ENCODE measurements at places on chromosomes 2 and 18.

DNA sequence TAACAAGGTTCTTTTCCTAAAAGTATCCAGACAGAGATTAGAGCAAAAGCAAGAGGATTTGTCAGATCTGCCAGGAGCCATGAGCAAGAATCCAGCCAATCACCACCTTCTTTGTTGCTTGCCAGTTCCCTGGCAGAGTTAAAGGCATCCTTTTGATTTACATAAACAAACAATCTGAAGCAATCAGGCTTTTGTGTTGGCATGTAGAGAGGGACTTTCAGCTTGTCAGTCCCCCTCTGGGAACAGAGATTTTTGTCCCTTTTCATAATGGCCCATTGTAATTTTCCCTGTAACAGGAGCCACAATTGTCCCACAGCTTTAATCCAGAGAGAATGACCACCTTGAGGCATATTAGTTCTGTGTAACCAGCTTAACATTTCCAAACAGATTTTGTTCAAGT is at the start of gene ERMN:
TSS of gene ERMN (minus strand) at position 39 of the 400 bp plus-strand sequence. CDS start 182 bp downstream, outside the sequence.
- DNase-seq: no peak

GRCh38 chr2:229301237-229301636 is 30.1 kb upstream of the PID1 start:
- DNase-seq: no peak

- no peak for DNase-seq
Measured at GRCh38 chr2:11396467-11397445, 52.3 kb upstream of the ROCK2 start.

GRCh38 chr18:13258921-13259320 is 40.4 kb downstream of the LDLRAD4 start:
- DNase-seq: no peak

- no peak for DNase-seq
Measured at GRCh38 chr2:7943446-7943845, 738.4 kb upstream of the ID2 start.

- no peak for DNase-seq
Measured at GRCh38 chr2:46615986-46616485, 136.7 kb downstream of the TMEM247 start.

DNA sequence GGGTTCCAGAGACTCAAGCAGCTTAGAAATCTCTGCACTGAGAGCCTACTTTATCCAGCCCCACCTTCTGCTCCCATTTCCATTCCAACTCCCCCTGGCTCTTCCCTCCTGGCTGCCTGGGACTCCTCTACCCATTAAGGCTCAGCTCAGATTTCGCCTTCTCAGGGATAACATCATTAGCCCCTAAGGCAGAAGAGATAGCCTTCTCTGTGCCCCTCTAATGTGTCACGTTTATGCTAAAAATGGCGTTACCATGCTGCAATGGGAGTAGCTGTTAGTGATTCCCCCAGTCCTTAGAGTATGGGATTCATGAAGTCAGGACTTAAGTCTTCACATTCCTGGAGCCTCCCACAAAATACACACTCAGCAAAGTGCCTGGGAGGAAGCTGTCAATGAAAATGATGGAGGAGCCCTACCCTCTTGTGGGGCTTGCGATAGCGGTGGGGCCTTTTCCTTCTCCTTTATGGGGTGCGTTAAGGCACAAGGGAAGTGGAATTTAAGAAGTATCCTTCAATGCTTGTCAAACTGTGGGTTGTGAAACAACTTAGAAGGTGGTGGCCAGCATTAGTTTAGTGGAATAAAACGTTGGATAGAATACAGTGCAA is 144.7 kb upstream of the COPS8 start:
- no peak for DNase-seq

- DNase-seq: no peak
Measured at GRCh38 chr2:200509235-200509611, 645 bp downstream of the KCTD18 start.

GRCh38 chr18:24726727-24727492 is 266.5 kb downstream of the HRH4 start:
- no peak for DNase-seq

DNA sequence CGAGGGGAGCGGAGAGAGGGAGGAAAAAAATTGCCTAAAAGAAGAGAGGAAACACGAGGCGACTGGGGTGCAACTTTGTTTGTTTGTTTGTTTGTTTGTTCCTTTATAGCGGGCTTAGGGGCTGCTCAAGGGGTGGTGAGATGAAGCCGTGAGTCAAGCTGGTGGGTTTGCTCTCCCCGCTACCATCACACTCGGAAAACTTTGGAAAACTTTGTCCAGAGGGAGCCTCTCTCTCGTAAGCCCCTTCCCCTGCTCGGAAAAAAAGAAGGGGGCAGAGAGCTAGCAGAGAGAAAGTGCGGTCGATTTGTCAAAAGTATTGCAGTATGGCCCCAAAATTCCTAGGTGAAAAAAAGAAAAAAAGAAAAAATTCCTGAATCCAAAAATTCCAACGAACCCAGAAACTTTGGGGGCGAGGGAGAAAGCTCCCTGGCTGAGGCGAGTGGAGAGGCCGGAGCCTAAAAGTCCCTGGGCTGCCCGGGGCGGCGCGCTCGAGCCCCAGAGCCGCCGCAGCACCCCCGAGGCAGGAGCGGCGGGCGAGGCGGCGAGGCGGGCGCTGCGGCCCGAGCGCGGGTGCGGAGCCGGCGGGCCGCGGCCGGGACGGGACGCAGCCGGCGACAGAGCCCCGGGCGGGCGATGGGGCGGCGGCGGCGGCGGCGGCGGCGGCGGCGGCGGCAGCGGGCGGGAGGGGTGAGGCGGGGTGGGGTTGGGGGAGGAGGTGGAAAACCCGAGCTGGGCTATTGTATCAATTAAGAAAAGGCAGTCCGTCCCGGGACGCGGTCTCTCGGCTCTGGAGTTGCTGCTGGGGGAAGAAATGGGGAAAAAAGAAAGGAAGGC is 558 bp upstream of the CYP26B1 start:
- no peak for DNase-seq

DNA sequence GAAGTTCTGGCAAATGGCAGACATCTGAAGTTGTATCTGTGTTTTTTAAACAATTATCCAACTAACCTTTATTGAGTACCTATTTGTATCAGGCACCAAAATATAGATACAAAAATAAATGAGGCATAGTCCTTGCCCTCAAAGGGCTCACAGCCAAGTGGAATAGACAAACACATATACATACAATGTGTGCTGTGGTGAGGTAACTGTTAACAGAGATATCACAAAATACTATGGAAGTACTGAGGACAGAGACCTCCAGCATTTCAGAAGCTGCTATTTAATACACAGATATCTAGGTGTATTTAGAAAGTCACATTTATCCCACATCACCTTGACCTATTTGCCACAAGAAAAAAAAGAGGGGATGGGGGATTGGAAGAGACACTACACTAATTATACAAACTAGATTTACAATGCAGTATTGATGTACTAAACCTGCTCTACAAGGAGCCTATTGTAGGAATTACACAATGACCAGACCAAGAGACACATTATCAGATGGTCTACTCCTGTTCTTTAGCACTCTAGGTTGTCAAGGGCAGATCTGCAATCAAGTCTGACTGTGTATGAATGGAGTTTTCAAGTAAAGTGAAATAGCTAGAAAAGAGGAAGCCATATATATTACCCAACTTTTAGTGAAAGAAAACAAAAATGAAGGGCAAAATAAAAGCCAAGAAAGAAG is 62.2 kb downstream of the SPIRE1 start:
- no peak for DNase-seq

GRCh38 chr18:33666915-33667314 is 88.9 kb downstream of the ASXL3 start:
- DNase-seq: no peak

DNA sequence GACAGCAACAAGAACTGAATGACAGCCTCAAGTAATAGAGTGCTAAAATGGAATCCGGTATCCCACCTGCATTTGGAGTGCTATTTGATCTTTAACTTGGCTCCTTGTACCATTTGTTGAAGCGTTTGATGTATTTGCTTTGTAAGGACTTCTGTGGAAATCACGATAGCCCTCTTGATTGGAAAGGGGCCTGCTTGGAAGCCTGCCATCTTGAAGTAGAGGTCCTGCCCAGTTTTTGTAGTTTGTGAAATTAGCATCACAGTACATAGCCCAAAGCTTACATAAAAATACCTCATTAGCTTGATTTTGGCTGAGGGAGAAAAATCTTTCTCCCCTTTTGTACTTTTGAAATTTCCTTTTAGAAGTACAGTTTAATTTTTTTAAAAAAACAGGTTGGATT is 2.7 kb downstream of the CDCA7 start:
- no peak for DNase-seq

- no peak for DNase-seq
Measured at GRCh38 chr2:85748985-85749875, 4.6 kb upstream of the ATOH8 start.

DNA sequence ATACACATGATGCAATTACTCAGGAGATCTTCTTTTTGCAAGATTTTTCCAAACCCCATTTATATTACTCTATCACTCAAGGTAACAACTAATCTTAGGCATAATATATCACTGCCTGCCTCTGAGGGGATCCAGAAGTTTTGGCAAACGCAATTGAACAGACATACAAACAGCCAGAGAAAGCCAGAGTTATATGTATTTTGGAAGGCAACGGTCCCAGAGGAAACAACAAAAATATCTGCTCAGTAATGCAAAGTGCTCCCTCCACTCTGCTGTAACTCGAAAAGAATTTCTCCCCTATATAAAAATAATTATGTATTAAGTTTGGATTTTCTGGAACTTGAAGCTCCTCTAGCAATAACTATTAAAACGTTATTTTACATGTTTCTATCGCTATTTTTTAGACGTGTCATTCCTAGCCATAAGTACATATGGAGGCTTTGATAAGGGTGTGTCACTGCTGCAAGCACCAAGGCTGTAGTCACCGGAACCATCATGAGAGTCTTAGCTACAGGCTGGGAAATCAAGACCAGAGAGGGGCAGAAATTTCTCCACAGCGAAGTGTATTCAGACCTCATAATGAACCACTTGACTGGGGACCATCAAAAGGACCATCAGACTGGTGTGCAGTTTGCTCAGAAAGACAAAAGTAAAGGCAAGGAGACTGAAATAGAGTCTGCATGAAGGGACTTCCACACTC is 3.7 kb upstream of the GKN1 start:
- DNase-seq: no peak

GRCh38 chr2:180662941-180663471 is 317.4 kb upstream of the UBE2E3 start:
- DNase-seq: no peak

DNA sequence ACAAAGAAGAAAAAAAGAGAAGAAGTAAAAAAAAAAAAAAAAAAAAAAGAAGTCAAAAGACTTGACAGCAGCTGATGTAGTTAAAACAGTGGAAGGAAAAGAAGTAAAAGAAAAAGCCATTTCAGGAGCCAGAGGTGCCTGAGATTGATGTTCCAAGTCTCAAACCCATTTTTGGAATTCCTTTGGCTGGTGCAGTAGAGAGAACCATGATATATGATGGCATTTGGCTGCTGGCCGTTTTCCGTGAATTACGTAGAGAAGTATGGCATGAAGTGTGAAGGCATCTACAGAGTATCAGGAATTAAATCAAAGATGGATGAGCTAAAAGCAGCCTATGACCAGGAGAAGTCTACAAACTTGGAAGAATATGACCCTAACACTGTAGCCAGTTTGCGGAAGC is 7.6 kb upstream of the CHST10 start:
- DNase-seq: no peak

- DNase-seq: no peak
Measured at GRCh38 chr2:8481463-8482009, 200.3 kb upstream of the ID2 start.

DNA sequence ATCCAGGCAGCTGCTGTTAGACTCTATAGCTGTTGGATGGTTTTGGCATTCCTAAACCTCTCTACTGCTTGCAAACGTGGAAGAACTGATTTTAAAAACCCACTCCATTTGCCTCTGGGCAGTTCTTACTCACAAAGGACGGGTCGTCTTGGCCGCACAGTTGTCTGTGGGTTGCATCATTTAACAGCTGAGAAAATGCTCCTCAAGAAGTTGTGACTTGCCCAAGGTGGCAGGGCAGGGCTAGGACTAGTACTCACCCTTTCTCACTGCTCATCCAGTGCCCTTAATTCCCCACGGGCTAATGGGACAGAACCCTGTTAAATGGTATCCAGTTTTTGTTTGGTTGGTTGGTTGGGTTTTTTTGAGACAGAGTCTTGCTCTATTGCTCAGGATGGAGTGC is 997 bp upstream of the DRC1 start:
- no peak for DNase-seq

DNA sequence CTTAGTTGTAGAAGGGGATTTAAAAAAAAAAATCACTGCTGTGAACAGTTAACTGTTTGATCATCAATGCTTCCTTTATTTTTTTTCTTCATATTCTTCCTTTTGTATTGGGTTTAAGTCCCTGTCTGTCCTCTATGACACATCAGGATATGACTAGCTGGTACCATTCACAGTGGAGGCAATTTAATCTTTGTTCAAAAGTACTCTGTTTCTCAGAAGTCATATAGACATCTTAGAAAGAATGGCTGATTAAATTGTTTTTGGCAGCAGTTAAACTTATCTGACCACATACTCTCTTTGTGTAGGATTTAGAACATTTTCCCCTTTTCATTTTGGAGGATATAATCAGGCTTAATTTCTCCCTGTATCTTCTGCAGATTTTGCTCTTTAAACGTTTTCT is 807.8 kb upstream of the CDH2 start:
- no peak for DNase-seq

DNA sequence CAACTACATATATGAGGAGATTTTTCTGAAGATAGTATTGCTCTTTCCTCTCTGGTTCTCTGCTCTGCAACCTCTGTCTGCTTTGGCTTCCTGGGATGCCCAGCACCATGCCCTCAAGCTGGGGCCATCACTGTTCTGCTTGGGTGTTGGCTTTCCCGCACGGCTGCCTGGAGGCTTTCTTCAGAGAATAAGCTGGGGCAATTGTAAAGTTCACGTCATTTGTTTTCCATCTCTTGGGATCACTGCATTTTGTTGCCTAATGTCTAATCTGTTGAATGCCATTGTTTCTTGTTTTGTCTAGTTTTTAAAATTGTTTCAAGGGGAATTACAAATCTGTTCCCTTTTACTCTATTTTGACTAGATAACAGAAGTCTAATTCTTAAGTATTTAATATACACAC is 437.3 kb upstream of the NRP2 start:
- DNase-seq: no peak

DNA sequence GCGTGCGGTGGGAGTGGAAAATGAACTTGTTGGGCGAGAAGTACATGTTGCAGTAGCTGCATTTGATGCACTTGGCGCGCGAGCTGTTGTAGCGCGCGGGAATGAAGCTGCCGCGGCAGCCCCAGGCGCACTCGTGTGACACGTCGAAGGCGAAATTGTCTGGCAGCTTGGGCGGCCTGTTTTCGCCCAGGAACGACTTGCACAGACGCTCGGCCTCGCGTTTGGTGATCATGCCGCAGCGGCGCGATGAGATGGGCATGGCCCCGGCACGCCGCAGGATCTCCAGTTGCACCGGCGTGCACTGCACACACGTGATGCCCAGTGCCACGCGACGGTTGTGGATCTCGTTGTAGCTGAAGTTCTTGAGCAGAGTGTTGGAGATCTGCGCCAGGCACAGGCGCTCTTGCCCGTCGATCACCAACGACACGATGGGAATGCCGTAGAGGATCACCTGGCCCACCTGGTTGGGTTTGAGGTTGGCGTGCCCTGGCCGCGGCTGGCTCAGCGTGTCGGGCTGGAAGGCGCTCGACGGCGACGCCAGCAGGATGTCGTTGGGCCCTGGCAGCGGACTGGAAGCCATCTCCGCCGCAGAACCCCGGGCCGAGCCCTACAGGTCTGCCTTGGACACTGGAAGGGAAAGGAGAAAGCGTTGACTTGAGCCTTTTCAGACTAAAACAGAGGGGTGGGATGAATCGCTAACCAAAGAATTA is 2.7 kb downstream of the SKOR2 start:
- DNase-seq: no peak

- no peak for DNase-seq
Measured at GRCh38 chr2:33068261-33068660, 121.5 kb downstream of the LTBP1 start.
